ENCODE measurements at places on chromosomes 16 and 17.

GRCh38 chr17:37847811-37848331 lies 76.3 kb upstream of the TBC1D3K start:
- no peak for DNase-seq

DNA sequence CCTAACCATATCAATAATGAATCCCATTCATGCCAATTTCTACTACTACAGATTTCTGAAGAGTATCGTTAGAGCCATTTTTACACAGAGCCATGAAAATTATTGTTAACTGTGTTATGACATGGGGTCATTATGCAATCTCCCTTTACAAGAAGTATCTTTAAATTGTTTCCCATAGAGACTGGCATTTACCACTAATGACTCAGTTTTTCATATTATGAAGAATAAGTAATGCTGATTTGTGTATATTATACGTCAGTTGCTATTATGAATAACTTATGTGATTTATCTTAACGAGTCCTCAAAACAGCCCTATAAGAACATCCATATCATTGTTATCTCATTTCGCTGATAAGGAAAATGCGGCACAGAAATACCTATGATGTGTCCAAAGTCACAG lies 173.8 kb downstream of the KCNJ2 start:
- DNase-seq = no peak

DNA sequence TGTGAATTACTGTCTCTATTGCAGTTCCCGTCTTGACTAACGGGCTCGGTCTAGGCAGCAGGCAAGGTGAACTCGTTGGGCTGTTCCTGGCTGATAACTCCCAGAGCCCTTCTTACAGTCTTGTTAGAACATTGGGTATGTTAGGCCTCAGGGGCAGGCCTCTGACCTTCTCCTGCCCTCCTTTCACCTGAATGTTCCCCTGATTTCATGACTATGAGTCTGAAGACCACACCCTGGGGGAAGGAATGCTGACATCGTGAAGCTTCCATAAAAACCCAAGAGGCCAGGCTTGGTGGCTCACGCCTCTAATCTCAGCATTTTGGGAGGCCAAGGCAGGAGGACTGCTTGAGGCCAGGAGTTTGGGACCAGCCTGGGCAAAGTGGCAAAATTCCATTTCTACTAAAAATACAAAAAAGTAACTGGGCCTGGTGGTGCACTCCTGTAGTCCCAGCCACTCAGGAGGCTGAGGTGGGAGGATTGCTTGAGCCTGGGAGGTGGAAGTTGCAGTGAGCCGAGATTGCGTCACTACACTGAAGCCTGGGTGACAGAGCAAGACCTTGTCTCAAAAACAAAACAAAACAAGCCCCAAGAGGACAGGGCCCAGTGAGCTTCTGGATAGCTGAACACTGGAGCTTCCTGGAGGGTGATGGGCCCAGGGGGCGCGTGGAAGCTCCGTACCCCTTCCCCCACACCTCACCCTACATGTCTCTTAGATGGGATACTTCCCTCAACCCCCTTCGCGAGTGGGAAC lies 47.8 kb upstream of the FBXO47 start:
- DNase-seq = no peak

GRCh38 chr17:63609816-63610573 lies 9.3 kb downstream of the TACO1 start:
- no peak for DNase-seq

DNA sequence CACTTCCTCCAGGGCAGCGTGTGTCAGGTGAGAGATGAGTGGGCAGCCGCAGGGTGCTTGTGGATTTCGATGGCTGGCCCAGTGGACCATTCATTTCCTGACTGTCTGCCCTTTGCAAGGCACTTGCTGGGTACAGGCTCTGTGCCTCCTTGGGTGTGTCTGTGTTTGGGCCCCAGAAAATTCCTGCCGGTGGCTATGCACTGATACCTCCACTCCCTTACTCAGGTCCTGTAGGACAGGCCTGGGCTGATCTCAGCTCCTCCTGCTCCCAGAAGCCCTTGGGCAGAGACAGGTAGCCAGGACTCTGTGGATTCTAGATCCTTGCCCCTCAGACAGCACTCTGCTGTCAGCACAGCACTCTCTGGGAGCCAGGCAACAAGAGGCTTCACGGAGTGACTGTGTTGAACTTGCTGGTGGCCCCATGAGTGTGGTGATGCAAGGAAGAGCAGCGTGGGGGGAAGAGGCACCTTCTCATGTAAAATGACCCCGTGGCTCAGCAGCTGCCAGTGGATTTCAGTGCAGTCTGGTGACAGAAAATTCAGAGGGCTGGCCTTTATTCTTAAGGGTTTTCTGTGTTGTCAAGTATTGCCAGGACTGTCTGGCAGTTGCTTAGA lies 29.0 kb downstream of the PGS1 start:
- DNase-seq = no peak

DNA sequence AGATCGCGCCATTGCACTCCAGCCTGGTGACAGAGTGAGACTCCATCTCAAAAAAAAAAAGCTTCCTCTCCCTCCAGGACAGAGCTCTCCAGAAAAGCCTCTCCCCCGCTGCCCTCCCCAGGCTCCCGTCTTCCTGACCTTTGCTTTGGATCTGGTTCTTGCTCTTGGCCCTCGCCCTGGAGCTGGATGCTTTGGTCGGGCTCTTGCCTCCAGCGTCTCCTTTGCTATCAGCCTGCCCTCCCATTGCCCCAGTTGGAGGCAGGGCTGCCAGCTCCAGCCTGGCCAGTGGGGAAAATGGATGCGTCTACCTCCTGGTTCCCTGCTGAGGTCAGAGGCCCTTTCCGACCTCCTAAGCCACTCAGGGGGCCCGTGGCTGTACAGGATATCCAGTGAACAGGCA lies 35.9 kb downstream of the TRARG1 start:
- DNase-seq = no peak

GRCh38 chr17:15966879-15967248 lies 21.9 kb downstream of the ADORA2B start:
- no peak for DNase-seq
